ENCODE measurements at places on chromosomes 2 and 18. TPM values are rescaled to one million over a fixed set of nuclear protein-coding genes. Genes with fewer than 3 reads are reported as not detected.

DNA sequence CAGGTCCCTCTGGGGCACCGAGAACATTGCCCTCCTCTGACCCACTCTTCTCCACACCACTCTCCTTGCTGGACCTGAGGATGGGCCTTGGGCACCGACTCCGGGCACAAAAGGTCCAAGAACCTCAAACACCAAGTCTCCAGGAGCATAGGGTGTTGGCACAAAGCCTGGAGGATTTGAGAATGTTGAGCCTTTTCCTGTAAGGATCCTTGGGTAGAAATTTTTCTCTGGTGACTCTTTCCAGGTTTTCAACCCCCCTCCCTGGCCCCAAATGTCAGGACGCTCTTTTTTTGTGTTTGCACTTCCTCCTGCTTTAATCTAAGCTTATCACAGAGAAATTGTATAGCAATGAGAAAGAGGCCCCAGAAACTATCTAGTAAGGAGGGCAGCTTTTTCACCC lies 9.2 kb downstream of the SPR start:
- peaks cover 11% of the 10 kb centered on the region for H3K4me1 ChIP-seq
- H3K27me3 ChIP-seq = no peaks in the 10 kb centered on the region
- H3K4me3 ChIP-seq = no peak overlapping the region
- no peaks in the 10 kb centered on the region for H3K36me3 ChIP-seq
- no peak for DNase-seq

DNA sequence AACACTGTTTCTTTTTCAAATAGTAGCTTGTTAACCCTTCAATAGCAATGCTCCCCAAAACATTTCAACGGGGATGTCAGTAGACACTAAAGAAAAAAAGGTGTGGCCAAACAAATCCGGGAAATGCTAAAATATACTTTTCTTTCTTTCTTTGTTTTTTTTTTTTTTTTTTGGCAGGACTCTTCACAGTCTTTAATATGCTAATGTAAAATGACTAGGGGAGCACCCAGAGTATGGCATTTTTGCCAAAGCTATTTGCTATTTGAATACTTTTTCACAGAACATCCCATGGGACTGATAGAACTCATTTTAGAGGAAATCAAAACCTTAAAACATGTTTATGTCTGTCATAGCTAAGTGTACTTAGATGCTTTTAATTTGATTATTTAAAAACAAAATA lies 32.1 kb downstream of the ATF2 start:
- no peak overlapping the region for H3K27ac ChIP-seq
- no peak overlapping the region for H3K4me3 ChIP-seq
- no peaks in the 10 kb centered on the region for H3K36me3 ChIP-seq
- H3K27me3 ChIP-seq = no peaks in the 10 kb centered on the region

- H3K4me3 ChIP-seq = no peak overlapping the region
- no peak overlapping the region for H3K27ac ChIP-seq
- no peaks in the 10 kb centered on the region for H3K27me3 ChIP-seq
- no peaks in the 10 kb centered on the region for H3K36me3 ChIP-seq
Measured at GRCh38 chr2:138023298-138023697, 59.0 kb downstream of the HNMT start.

DNA sequence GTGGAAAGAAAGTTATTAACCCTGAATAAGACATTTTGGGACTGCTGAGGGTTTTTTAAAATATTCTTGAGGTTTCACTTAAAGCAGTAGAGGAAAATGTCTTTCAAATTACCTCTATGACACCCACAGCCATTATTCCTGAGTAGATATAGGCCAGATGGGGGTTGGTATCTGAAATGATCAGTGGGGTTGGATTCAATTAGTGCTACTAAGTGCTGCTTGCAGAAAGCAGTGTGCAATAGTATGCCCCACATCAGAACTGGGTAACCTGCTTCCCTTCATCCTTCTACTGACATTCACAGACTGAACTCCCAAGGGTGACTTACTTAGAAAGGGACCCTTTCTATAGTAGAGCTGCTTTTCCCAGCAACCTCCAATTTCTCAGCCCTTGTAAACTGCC lies 7.3 kb upstream of the ETAA1 start:
- H3K27me3 ChIP-seq = no peaks in the 10 kb centered on the region
- peak overlapping the region; percentile 19 for H3K27ac ChIP-seq
- H3K4me3 ChIP-seq = no peak overlapping the region

DNA sequence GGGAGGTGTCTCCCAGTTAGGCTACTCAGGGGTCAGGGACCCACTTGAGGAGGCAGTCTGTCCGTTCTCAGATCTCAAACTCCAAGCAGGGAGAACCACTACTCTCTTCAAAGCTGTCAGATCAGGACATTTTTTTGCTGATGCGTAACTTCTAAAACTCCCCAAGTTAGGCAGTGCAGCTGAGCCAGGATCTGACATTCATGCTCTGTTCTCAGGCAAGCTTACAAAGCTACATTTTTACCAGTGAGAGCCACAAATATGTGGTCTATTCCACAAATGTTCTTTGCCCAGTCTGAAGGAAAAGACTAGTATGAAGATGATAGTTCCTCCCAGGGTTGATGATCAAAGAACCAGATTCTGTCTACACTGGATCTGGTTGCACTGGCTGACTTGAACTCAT lies 184.1 kb downstream of the MTCL1 start:
- no peaks in the 10 kb centered on the region for H3K4me1 ChIP-seq
- no peak for DNase-seq
- no peaks in the 10 kb centered on the region for H3K36me3 ChIP-seq
- no peak overlapping the region for H3K4me3 ChIP-seq
- no peaks in the 10 kb centered on the region for H3K27me3 ChIP-seq

DNA sequence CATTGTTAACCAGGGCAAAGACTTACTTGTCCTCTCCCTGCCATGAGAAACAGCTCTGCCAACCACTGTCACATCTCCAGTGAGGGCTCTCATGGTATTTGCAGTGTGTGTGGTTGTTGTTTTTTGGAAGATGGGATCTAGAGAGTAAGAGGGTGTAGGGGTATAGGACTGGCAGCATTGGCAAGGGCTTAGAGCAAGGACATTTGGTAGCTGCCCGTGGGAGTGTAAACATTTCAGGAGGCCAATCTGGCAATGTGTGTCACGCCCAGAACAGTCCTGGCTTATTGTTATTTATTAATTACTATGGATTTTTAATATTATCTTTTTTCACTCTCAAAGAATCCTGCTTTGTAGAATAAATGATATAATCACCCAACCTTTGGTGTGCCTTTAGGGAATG lies 90.5 kb downstream of the TMEM17 start:
- no peak overlapping the region for H3K27ac ChIP-seq
- H3K4me1 ChIP-seq = peaks cover 22% of the 10 kb centered on the region

- no peaks in the 10 kb centered on the region for H3K36me3 ChIP-seq
- no peak for DNase-seq
- no peak overlapping the region for H3K27ac ChIP-seq
- no peaks in the 10 kb centered on the region for H3K27me3 ChIP-seq
Measured at GRCh38 chr18:69658103-69658502, 257.4 kb downstream of the DOK6 start.

DNA sequence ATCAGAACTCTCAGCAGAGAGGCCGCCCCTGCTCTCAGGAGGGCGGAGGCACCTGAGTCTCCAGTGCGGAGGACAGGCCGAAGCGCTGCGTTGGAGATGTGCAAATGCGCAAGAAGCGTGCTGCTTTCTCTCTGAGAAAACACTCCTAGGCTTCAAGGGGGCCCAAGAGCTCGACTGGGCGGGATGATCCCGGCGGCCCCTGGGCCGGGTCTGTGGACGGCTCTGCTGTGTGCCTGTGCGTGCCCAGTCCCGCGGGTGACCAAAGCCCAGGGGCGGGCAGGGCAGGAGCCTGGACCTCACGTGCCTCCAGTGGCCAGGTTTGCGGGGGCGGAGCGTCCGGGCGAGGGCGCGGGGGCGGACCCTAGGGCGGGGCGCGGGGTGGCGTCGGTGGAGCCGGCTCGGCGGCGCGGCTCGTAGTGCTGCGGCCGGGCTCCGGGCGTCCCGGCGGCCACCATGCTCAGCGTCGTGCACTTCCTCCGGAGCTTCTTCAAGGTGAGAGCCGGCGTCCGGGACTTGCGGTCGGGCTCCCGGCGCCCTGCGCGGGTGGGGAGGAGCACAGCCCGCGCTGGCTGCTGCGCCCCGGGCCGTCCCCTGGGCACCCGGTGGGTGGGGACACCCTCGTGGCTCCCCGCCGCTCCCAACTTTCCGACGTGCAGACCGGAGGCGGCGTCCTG lies at the start of gene ARHGEF4:
TSS of gene ARHGEF4 (plus strand) at position 414 of the 674 bp plus-strand sequence. CDS start at position 454, 40 bp downstream.
- H3K27me3 ChIP-seq = no peaks in the 10 kb centered on the region
- DNase-seq = peak; percentile 89
- peak within 1 kb of the TSS; percentile 68 for H3K4me3 ChIP-seq
- peak within 1 kb of the TSS; percentile 87 for H3K27ac ChIP-seq
- peaks cover 56% of the 10 kb centered on the region for H3K4me1 ChIP-seq

DNA sequence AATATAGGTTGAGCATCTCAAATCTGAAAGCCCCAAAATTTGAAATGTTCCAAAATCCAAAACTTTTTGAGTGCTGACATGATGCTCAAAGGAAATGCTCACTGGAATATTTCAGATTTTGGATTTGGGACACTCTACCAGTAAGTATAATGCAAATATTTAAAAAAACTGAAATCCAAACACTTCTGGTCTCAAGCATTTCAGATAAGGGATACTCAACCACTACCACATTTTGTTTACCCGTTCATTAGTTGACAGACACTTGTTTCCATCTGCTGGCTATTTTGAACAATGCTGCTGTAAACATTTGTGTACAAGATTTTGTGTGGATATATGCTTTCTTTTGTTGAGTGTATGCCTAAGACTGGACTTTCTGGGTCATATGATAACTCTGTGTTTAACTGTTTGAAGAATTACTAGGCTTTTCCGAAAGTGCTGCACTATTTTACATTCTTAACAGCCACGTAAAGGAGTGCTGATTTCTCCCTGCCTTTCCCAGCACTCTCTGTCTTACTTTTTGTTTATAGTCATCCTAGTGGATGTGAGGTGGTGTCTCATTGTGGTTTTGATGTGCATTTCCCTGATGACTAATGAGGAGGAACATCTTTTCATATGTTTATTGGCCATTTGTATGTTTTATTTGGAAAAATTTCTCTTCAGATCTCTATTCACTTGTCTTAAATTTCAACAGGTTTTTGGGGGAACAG lies 19.5 kb upstream of the DCDC2C start:
- no peaks in the 10 kb centered on the region for H3K4me1 ChIP-seq
- no peak for DNase-seq

GRCh38 chr2:20675701-20676352 lies 8.9 kb downstream of the GDF7 start:
- DNase-seq = peak; percentile 37
- H3K36me3 ChIP-seq = no peaks in the 10 kb centered on the region
- peaks cover 13% of the 10 kb centered on the region for H3K4me1 ChIP-seq
- H3K27me3 ChIP-seq = peaks cover 4% of the 10 kb centered on the region
- no peak overlapping the region for H3K27ac ChIP-seq

- no peaks in the 10 kb centered on the region for H3K36me3 ChIP-seq
- H3K27me3 ChIP-seq = no peaks in the 10 kb centered on the region
- H3K27ac ChIP-seq = no peak overlapping the region
- no peaks in the 10 kb centered on the region for H3K4me1 ChIP-seq
- DNase-seq = no peak
- H3K4me3 ChIP-seq = no peak overlapping the region
Measured at GRCh38 chr18:26438980-26439379, 109.4 kb downstream of the KCTD1 start.

DNA sequence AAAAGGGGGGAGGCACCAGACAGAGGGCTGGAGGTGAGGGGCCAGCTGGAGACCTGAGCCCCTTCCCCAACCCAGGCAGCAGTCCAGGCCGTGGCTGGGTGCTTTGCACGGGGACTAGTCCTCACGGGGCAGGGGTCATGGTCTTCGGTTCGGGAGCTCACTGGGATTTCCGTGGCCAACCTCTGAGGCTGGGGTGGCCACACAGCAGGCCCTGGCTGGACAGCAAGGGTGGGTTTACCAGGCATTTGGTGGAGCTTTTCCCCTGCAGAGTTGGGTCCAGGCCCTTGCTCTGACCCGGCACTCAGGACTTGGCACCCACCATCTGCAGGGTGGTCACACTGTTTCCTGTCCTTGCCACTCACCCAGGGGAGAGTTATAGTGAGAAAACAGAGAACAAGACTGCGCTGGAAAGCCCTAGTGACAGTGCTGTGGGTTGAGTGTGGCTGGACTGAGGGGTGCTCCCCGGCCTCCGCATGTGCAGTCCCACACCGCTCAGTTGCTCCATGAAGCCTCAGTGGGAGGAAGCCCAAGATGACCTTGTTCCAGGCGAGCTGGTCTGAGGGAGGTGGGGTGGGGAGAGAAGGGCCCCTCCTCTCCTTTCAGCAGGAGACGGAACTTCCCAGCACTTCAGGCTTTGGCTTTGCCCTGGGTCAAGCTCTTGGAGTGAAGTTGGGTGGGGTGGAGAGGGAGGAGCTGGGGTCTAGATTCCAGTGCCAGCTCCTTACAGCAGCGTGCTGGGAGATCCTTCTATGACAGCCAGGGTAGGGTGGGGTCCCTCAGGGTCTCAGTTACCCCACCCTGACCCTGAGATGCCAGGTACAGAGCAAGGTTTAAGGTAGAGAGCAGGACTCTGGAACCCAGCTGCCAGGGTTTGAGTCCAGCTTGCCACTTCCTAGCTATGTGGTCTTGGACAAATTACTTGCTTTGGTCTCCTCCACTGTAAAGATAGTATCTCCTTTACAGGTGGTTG lies 219.8 kb downstream of the DYSF start:
- no peaks in the 10 kb centered on the region for H3K27me3 ChIP-seq
- DNase-seq = no peak
- H3K27ac ChIP-seq = no peak overlapping the region

DNA sequence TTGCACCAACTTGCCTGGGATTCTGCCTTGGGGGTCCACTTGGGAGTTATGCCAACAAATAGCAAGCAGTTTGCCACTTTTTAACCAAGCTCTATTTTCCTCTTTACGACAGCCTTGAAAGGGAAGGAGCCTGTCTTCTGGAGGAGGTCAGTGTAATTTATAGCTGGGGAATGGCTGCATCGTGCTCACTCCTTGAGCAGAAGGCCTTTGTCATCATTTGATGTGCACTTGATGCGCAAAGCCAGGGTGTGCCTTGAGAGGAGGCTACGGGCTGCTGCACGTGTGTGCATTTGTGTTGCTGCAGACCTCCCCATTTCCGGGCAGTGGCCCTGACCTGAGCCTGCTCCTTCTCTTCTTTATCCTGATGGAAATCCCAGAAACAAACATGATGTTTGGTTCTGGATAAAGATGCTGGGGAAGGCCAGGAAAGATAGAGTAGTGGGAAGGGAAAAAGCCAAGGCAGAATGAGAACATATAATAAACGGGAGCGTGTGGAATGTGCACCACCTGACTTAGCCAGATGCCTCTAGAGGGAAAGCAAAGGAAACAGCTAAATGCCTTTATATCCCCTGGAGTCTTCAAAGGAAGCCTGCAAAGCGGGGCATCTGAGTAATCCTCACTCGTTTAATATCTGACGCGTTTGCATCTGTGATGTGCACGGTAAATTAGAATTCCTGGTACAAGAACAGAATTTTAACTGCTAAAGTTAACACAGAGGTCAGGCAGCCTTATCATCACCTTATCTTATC lies 68.3 kb upstream of the ZNF521 start:
- no peaks in the 10 kb centered on the region for H3K36me3 ChIP-seq
- H3K27me3 ChIP-seq = no peaks in the 10 kb centered on the region
- no peak for DNase-seq
- H3K4me3 ChIP-seq = no peak overlapping the region

COL4A4 gene
- total RNA-seq = 2.3 TPM

DCC gene
- not detected for total RNA-seq

RAB6C gene
- total RNA-seq = not detected

UCN gene
- total RNA-seq = not detected

FKBP1B gene
- total RNA-seq = 12.7 TPM

DSG1 gene
- total RNA-seq = under 0.01 TPM

KCNJ3 gene
- 0.33 TPM for total RNA-seq

MAPK4 gene
- 1.0 TPM for total RNA-seq

PLB1 gene
- total RNA-seq = 1.0 TPM

TPO gene
- 1.0 TPM for total RNA-seq

ITGA4 gene
- total RNA-seq = 3.4 TPM

GREB1L gene
- total RNA-seq = 0.52 TPM

MATN3 gene
- total RNA-seq = not detected

UGT1A3 gene
- not detected for total RNA-seq

CNDP1 gene
- under 0.01 TPM for total RNA-seq
